Stimulated activated CD4-positive, alpha-beta T cell treated with anti-CD3 and anti-CD28 coated beads, Interleukin-15, amount 100 ng/mL, for 48 hours (primary cell): ENCODE measurements at places on chromosomes 3 and 15.

GRCh38 chr15:61921093-61921492, 139.2 kb downstream of the VPS13C start:
- no peak for DNase-seq

- DNase-seq = no peak
These were observed 36.3 kb upstream of the DCLK3 start for GRCh38 chr3:36800533-36801116.

DNA sequence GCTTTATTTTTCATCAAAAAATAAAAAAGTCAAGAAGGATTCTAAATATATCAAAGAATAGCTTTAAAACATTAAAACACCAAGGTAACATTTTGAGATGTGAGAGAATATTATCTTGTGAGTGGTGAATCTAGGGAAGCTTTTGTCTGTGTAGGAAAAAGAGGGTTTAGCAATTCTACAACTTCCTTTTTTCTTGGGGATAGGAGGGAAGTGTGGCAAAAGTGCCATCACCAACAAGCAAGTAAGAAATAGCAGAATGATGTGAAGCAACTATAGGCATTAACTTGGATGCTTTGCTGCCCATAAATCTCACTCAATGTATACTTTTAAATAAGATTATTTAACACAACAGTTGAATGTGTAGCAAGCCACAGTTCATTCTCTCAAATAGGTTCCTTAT, 57.8 kb upstream of the SUCLG2 start:
- no peak for DNase-seq

DNA sequence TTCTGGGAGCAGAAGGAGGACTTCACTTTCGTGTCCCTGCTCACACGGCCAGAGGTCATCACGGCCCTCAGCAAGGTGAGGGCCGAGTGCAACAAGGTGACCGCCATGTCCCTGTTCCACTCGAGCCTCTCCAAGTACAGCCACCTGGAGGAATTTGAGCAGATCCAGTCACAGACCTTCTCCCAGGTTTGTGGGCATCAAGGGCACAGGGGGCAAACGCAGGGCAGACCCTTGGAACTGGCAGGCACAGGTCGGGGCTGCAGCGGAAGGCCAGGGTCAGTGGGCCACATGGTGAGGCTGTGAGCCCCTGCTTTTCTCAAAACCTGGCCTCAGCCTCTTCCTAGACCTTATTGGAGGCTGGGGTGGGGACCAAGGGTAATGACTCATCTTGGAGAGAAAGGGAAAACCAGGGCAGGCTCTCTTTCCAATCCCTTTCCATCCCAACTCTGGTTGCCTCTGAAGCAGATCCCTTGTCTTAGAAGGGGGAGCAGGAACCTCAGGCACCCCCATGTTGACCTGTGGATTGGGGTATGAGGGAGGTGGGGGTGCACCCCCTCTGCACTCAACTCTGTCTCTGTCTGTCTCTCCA, 29.5 kb downstream of the DNAH1 start:
- no peak for DNase-seq

DNA sequence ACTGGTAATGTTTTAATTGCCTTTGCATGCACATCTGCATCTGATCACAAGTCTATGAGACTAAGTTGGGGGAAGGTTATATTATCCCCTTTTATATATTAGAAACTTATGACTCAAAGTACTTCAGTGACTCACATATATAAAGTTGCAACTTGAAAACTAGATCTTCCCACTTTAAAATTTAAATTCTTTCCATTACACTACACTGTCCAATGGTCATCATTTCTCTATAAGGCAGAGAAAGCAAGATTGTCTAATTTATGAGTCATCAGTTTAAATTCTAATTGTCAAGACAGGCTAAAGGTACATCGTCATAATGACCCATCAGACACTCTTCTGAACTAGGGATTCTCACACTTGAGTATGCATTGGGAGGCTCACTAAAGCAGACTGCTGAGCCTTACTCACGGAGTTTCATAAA, 37.9 kb downstream of the CPA3 start:
- DNase-seq = no peak
